ENCODE measurements at places on chromosomes 6 and 20.

GRCh38 chr6:156820089-156820798 is 43.1 kb downstream of the ARID1B start:
- DNase-seq, result no peak

- no peak for DNase-seq
Observed at GRCh38 chr20:10286356-10286755, 67.7 kb downstream of the SNAP25 start.

DNA sequence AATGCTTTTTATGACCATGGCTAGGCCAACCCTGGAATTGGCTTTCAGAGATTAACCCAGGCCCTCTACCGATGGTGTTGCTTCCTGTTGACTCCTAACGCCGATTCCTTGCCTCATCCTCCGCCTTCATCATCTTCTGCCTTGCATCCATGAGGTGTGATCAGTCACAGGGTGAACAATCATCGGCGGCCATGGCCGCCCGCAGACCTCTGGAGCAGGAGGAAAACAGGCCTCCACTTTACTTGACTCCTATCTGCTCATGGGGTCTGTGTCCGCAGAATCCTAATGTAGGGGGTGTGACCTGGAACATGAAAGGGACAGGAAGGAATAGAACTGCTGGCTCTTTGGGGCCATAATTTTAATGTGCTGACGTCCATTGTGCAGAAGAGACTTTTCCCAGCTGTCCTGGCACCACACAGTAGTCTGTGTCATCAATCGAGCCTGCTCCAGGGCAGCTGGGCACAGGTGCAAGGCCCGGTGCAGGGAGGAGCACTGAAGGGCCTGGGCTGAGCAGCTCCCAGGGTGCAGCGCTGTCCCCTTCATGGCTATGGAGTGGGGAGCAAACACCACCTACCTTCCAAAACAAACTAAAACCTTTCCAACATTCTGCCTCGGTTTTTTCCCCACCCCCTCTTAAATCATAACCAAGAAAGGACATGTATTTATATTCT is 8.0 kb downstream of the SLC22A3 start:
- no peak for DNase-seq

DNA sequence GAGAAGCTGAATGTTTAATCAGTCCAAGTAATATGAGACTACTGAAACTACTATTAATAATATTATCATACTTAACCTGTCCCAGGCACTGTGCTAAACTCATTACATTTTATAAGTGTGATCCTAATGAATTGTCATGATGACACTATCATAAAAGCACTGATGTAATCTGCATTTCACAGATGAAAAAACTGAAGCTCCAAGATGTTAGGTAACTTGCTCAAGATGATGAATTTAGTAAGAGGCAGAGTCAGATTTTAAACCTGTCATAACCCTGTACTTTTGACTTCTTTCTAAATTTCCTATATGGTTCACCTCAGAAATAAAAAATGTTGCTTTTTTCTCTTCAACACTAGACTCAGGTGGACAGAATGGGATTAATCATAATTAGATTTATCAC is 237.6 kb downstream of the ALDH8A1 start:
- DNase-seq, result no peak

DNA sequence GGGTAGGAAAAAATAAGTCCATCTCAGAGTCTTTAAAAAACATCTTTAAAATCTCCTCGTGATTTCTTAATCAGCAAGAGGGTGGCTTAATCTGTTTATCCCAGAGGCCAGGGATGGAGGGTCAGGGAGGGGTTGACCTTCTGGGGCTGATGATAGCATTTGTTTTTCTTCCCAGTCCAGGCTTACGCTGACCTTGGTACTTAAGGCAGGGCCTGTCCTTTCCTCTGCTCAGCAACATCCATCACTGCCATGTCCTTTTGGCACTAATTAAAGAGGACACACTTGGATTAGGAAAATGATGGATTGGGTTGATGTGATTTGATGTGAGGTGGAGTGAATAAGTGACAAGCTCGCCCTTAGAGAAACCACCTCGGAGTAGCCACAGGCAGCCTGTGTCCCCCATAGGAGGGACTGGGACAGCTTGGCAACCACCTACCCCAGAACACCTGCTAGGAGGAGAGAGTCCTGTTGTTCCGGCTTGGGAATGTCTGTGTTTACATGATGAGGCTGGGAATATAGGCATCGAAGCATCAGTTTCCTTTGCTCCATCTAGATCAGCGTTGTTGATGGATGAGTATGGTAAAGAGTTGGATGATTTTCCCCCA is 44.2 kb downstream of the PHACTR3 start:
- DNase-seq, result no peak

- no peak for DNase-seq
Observed at GRCh38 chr20:46331611-46332361, 23.5 kb upstream of the CDH22 start.

DNA sequence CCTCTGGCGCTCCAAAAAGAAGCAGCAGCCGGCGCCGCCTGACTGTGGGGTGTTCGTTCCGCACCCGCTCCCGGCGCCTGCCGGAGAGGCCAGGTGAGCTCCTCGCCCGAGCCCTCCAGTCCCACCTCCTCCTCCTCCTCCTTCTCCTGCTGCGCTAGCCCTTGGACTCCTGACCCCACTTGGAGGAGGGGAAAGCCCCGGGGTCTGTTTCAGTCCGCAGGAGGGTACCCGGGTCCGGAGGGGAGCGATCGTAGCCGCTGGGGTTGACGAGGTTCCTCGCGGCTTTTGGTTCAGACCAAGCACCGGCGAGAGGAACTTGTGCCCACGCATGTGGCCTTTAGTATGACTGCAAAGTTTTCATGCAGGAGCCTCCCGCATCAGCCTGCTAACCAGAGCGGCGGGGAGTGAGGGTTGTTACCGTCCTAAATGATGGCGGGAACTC is 493 bp downstream of the CRYBG1 start:
- DNase-seq, result peak; percentile 22
